Activated CD4-positive, alpha-beta T cell treated with anti-CD3 and anti-CD28 coated beads, Interleukin-2, amount 10 ng/mL, durations not matched to agents 7 days and 5 days (primary cell): ENCODE measurements at places on chromosomes 4 and X.

- DNase-seq = no peak
Observed at GRCh38 chrX:119971184-119971583, 27.6 kb upstream of the NKAP start.

DNA sequence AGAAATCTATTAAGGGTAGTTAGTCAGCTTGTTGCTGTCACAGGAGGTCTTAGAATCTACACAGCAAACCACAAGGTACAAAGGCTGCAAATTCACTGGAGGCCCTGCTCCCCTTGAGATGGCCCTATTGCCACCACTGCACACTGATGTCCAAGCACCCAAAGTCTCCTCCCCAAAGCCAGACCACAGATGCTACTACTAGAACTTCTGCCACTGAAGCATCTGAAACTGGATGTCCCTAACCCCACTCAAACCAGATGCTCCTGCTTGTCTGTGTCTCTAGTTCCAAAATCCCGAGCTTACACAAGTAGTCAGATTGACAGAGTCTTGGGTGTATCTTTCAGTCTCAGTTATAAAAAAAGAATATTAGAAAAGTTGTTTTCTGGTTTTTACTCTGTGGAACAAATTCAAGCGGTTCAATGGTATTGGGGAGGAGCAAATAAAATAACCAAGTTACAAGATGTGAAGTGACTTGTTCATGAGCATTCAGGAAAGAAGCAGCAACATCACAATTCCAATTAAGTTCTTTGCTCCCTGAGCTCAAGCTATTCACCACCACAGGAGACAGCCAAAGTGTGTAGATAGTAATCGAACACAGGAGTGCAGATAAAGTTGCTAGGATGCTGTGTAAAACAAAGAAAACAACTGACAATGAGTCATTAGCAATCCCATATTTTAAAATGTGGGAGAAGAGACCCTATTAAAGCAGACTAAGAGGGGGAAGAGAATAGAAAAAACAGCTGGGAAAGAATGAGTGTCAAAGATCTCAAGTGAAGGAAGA is 352.3 kb downstream of the PDGFC start:
- DNase-seq = no peak

GRCh38 chr4:7941111-7941964 is 1.7 kb upstream of the AFAP1 start:
- DNase-seq = no peak

DNA sequence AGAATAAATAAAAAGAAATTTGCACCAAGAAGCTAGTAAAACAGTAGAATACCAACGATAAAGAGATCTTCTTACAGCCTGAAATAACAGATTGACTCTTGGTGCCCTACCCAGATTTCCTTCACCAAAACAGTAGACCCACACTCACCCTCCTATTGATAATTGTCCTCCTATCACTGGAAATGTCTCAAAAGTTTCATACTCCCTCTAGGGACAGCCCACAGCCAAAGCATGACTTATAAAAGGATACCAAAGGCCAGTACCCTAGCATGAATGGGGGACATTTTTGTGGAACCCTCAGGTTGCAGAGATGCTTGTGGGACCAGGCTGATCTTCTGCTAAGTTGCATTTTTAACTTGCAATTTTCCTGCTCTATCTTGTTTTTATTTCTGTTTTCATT is 104.1 kb downstream of the INPP4B start:
- DNase-seq = no peak

GRCh38 chr4:20418861-20419451 is 167.3 kb downstream of the SLIT2 start:
- DNase-seq = peak; percentile 33

GRCh38 chr4:47791965-47792364 is 45.9 kb downstream of the CORIN start:
- DNase-seq = no peak

DNA sequence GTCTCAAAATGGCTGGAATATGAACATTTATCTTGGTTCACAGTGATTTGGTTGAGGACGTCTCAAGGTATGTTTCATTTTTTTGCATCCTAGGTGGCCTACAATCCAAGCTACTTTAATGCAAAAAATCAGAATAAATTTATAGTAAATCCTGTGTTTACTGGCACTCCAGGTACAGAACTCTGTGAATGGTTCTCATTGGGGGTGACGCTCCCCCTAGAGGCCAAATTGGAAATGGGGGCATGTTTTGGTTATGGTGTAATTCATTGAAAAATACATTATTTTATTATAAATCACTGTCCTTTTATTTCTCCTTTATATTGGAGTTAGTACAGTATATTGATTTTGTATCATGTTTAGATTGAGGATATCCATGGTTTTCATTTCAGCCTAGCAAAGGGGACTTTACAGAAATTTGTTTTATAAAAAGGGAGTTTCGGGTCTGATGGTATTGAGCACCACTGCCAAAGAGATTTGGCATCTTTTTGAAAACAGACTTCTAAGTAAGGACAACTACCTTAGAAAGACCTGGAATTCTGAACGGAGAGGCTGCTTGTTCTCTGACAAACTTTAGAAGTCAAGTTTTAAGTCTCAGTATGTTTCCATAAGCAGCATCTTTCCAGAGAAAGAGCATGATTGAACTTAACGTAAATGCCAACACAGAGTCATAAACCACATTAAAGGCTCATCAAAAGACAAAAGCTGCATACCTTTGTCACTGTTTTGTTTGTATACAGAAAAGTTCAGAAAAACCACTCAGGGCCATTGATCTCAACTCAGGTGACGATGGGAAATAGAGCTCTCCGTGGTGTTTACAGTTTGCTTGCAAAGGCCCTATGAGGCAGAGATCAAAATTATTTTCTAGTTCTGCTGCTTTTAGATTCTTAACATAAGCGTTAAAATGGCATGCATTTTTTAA is 19.4 kb downstream of the MTM1 start:
- DNase-seq = peak; percentile 41

DNA sequence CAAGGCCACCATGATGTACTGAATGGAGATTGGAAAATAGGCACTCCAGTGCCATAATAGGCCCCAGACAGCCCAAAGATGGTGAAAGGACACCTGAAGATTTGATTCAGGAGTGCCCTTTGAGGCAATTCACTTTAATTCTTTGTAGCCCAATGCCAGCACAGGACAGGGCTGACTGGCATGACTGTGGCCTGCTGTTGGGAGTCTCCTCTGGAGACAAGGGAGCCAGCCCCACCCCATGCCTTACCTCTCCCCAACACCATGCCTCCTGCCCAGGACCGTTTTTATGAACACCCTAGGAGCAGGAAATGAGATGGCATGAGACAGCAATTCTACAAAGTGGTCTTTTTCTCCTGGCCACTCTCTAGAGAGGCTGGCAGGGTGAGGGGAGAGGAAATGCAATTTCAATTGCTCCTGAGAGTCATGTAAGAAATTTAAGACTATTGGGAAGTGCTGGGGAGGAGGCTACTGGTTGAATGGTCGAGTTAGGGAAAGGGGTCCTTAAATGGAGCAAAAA is 94.2 kb upstream of the MAMLD1 start:
- DNase-seq = no peak

DNA sequence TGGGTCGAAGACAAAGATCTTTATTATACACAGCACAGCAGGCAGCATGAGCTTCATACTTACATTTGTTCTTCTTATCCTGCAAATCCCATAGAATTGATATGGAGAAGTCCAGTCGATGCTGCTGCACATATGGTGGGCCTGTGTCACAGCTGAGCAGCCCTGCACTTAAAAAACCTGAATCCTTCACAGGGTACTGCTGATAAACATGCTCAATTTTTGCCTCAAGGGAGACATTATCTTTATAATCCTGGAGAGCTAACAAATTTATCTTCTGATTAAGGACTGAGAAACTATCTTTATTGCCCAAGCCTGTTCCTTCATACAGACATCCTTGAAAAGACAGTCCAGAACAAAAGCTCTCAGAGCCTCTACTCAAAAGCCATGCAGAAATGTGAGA is 434.4 kb upstream of the FAM47C start:
- no peak for DNase-seq

- no peak for DNase-seq
Observed at GRCh38 chr4:189804894-189805293, 135.8 kb upstream of the FRG1 start.

GRCh38 chr4:183409934-183410333 is 34.5 kb upstream of the CDKN2AIP start:
- DNase-seq = no peak

GRCh38 chrX:132226169-132226568 is 6.9 kb upstream of the RAP2C start:
- no peak for DNase-seq
